Smooth muscle cell of the umbilical artery (primary cell): ENCODE measurements at places on chromosomes 4 and X. TPM values are rescaled to one million over a fixed set of nuclear protein-coding genes. Genes with fewer than 3 reads are reported as not detected.

The NHS gene
- 0.30 and 1.4 TPM in 2 replicates for total RNA-seq

The MAN2B2 gene
- 37.1 and 53.1 TPM in 2 replicates for total RNA-seq

The BMP3 gene
- total RNA-seq, result 0.05 TPM in 1 of 2 replicates, not detected in the other

The APEX2 gene
- total RNA-seq, result 5.6 and 7.6 TPM in 2 replicates

The PRKG2 gene
- under 0.01 and 0.05 TPM in 2 replicates for total RNA-seq

The NUP62CL gene
- total RNA-seq, result not detected in 2 replicates

The TMSB15B gene
- 1.2 and 4.8 TPM in 2 replicates for total RNA-seq
